ENCODE measurements at places on chromosomes 11 and 22. TPM values are rescaled to one million over a fixed set of nuclear protein-coding genes. Genes with fewer than 3 reads are reported as not detected.

CELF1 gene
- total RNA-seq: 118 TPM

TEX12 gene
- total RNA-seq: not detected

POLA2 gene
- 79.8 TPM for total RNA-seq

NEU3 gene
- 14.2 TPM for total RNA-seq

OR5A1 gene
- total RNA-seq: not detected

IFITM10 gene
- total RNA-seq: 1.3 TPM

GLYAT gene
- not detected for total RNA-seq

MAPK12 gene
- total RNA-seq: 15.8 TPM

MIOX gene
- 0.23 TPM for total RNA-seq

EHF gene
- total RNA-seq: 0.07 TPM

NXPE1 gene
- total RNA-seq: not detected

OR51F1 gene
- total RNA-seq: not detected

SAA4 gene
- not detected for total RNA-seq

KDM4E gene
- total RNA-seq: not detected

RTCB gene
- total RNA-seq: 85.5 TPM

SSTR3 gene
- total RNA-seq: 2.2 TPM

UCP3 gene
- 5.2 TPM for total RNA-seq

MFRP gene
- total RNA-seq: not detected

POGLUT3 gene
- 32.6 TPM for total RNA-seq

OR52I2 gene
- total RNA-seq: not detected

NLRP10 gene
- not detected for total RNA-seq

FOLR1 gene
- not detected for total RNA-seq

DSCAML1 gene
- 0.42 TPM for total RNA-seq

KDM4D gene
- 1.4 TPM for total RNA-seq

GTSE1 gene
- 91.9 TPM for total RNA-seq

PLEKHA7 gene
- total RNA-seq: 1.1 TPM

DGCR6 gene
- total RNA-seq: 0.96 TPM

PTPRCAP gene
- 390 TPM for total RNA-seq

PKP3 gene
- 0.09 TPM for total RNA-seq

CRYBB3 gene
- 0.52 TPM for total RNA-seq
